ENCODE measurements at places on chromosomes 3 and 15. TPM values are rescaled to one million over a fixed set of nuclear protein-coding genes. Genes with fewer than 3 reads are reported as not detected.

UBAP1L gene
- total RNA-seq: 6.6 TPM

GOLIM4 gene
- total RNA-seq: 19.6 TPM

LRRC34 gene
- 0.86 TPM for total RNA-seq

DVL3 gene
- 53.8 TPM for total RNA-seq

C3orf85 gene
- total RNA-seq: not detected

AP2M1 gene
- 119 TPM for total RNA-seq

CMTM8 gene
- total RNA-seq: 7.4 TPM

CDAN1 gene
- 16.4 TPM for total RNA-seq

SLC15A2 gene
- total RNA-seq: 0.76 TPM

LTF gene
- total RNA-seq: 2.3 TPM

WDR93 gene
- total RNA-seq: not detected

RHO gene
- total RNA-seq: not detected

THOC7 gene
- total RNA-seq: 48.8 TPM

PPP1R14D gene
- total RNA-seq: not detected

CLDN18 gene
- not detected for total RNA-seq

FMN1 gene
- total RNA-seq: 19.8 TPM

BOC gene
- 129 TPM for total RNA-seq

ESYT3 gene
- total RNA-seq: 28.9 TPM

C3orf62 gene
- total RNA-seq: 5.9 TPM

OXNAD1 gene
- 17.8 TPM for total RNA-seq

FBXL2 gene
- total RNA-seq: 4.1 TPM

LRTM1 gene
- total RNA-seq: not detected

GCSAM gene
- 0.62 TPM for total RNA-seq

INSYN1 gene
- 38.7 TPM for total RNA-seq

CYP8B1 gene
- total RNA-seq: not detected

PGBD4 gene
- 1.4 TPM for total RNA-seq

EPHB3 gene
- 119 TPM for total RNA-seq

COMMD2 gene
- total RNA-seq: 24.2 TPM

MCF2L2 gene
- total RNA-seq: 0.56 TPM

SHC4 gene
- 1.4 TPM for total RNA-seq

ATP13A3 gene
- 64.6 TPM for total RNA-seq

LSAMP gene
- total RNA-seq: 5.2 TPM

FEZF2 gene
- not detected for total RNA-seq

HGD gene
- 5.1 TPM for total RNA-seq

ALPK3 gene
- 0.42 TPM for total RNA-seq

FOXB1 gene
- not detected for total RNA-seq

IL12A gene
- total RNA-seq: not detected

HRH1 gene
- total RNA-seq: 10.9 TPM

SLC28A1 gene
- total RNA-seq: not detected

CHRFAM7A gene
- not detected for total RNA-seq

DNAJA4 gene
- total RNA-seq: 59.6 TPM

CTXN2 gene
- total RNA-seq: not detected

ZPLD1 gene
- total RNA-seq: not detected

RBPMS2 gene
- 0.76 TPM for total RNA-seq

DPPA2 gene
- total RNA-seq: not detected

TMEM212 gene
- total RNA-seq: not detected

All from suprapubic skin (tissue), 4 donors.